ENCODE measurements at places on chromosomes 6 and 20. TPM values are rescaled to one million over a fixed set of nuclear protein-coding genes. Genes with fewer than 3 reads are reported as not detected.
A peak's percentile ranks its signal among the peaks of the same experiment; 100 is the strongest.

SLC17A4 gene
- 0.98 TPM for total RNA-seq

THBD gene
- total RNA-seq = 28.2 TPM

RIPOR2 gene
- 70.5 TPM for total RNA-seq

- no peak overlapping the region for H3K27ac ChIP-seq
- no peaks in the 10 kb centered on the region for H3K27me3 ChIP-seq
- no peaks in the 10 kb centered on the region for H3K4me1 ChIP-seq
- no peak for DNase-seq
- no peaks in the 10 kb centered on the region for H3K36me3 ChIP-seq
These were observed 189.0 kb upstream of the CCN2 start for GRCh38 chr6:132140189-132140588.

DNA sequence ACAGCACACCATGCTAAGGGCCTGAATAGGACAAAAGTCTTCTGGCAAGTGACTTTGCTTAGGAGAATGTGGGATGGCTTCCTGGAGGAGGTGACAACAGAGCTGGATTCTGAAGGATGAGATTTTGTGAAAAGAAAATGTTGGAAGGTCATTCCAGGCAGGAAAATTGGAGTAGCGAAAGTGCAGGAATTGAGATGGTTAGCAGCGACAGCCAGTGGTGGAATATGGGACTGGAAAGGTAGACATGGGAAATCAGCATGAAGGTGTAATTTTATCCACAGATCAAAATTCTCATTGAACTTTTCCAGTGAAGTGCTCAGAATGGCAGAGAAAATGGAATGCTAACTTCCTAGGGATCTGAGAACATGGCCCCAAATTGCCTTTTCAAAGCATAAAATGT lies 5.7 kb upstream of the BACH2 start:
- no peak overlapping the region for H3K27ac ChIP-seq
- H3K4me1 ChIP-seq = no peaks in the 10 kb centered on the region
- no peak overlapping the region for H3K4me3 ChIP-seq
- DNase-seq = no peak
- no peaks in the 10 kb centered on the region for H3K36me3 ChIP-seq
- no peaks in the 10 kb centered on the region for H3K27me3 ChIP-seq

DNA sequence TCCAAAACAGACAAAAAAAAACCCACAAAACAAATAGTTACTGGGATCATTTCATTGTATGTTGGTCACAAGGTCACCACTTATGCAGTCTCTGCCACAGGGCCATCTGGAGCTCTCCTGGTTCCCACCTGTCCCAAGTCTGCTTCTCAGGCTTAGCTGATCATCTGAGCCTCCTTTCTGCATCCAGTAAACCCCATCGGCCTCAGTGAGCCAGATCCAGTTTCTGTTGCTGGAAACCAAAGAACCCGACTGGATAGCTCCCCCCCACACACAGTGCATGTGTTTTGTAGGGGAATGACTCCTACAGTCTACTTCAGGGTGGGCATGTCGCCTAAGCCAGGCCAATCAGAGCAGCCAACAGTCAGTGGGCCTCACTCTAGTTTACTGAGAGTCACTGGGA lies 233.3 kb downstream of the PREX1 start:
- H3K4me1 ChIP-seq = no peaks in the 10 kb centered on the region
- no peaks in the 10 kb centered on the region for H3K36me3 ChIP-seq
- no peaks in the 10 kb centered on the region for H3K27me3 ChIP-seq
- no peak overlapping the region for H3K4me3 ChIP-seq
- DNase-seq = no peak

GRCh38 chr6:54192993-54193392 lies 81.8 kb downstream of the MLIP start:
- H3K4me1 ChIP-seq = no peaks in the 10 kb centered on the region
- no peak for DNase-seq
- H3K4me3 ChIP-seq = no peak overlapping the region

DNA sequence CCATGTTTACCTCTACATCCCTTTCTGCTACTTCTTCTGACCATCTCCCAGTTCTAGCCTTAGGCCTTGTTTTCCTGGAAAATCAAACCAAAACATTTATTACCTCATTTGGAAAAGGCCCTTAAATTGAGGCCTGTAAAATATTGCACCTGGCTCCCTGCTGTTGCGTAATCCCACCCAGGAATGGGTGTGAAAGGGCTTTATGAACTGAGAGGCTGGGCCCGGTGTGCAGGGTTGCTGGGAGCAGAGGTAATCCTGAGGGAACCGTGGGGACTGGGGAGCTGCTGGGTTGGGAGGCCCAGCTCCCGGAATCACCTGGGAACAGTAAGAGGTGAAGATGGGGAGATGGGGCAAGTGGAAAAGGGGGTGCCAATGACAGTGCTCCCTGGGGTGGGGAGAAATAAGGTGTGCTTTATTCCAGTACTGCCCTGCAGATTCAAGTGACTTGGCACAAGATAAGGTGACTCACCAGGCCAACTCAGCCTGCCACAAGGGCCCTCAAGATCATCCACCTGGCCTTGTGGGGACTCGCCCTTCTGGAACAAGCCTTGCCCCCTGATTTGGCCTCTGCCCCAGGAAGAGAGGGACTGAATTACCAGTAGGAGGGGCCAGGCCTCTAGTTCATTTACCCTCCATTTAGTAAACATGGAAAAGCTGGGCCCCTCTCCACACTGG lies 44.2 kb downstream of the KCNK5 start:
- no peak for DNase-seq
- no peaks in the 10 kb centered on the region for H3K27me3 ChIP-seq
- no peak overlapping the region for H3K4me3 ChIP-seq
- H3K4me1 ChIP-seq = no peaks in the 10 kb centered on the region

DNA sequence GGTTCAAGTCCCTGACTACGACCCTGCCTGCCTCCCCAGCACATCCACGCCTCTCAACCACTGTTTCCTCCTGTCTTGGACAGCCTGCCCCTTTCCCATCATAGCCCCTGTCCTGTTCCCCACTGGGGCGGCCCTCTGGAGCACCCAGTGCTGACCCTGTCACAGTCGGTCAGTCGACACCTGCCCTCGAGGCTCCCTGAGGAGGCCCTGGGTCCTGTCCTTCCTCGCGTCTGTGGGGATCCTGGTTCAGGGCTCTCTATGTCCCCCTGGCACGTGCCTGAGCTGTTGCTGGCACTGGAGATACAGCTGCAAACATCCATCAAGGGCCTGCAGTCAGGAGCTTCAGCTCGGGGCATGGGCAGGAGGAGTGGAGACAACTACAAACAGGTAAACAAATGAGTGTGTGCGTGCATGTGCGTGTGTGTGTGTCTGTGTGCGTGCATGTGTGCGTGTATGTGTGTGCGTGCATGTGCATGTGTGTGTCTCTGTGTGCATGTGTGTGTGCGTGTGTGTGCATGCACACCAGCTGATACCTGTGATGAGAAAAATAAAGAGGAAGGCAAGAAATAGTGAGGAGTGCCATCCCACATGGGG lies 132.8 kb downstream of the PHACTR3 start:
- no peak overlapping the region for H3K27ac ChIP-seq
- H3K4me1 ChIP-seq = no peaks in the 10 kb centered on the region
- DNase-seq = peak; percentile 35

All from breast epithelium (tissue), 4 donors.